ENCODE measurements at places on chromosomes 12 and 14.

DNA sequence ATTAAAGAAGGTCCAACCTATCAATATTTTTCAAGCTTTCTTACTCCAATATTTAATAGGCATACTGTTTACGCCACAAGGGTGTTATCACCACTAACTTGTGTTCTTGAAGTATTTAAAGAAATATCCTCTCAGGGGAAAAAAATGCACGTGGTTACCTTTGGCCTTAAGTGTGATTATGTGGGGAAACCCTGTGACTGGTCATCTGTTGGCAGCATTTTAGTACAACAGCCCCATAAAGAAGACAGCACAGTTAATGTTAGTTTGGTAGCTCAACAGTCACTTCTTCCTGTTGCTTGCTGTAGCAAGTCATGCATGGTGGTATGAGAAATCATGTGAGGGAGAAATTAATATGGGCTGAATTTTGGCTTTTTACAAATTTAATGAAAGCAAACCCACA, 1021.5 kb upstream of the TMEM132C start:
- no peak for DNase-seq

DNA sequence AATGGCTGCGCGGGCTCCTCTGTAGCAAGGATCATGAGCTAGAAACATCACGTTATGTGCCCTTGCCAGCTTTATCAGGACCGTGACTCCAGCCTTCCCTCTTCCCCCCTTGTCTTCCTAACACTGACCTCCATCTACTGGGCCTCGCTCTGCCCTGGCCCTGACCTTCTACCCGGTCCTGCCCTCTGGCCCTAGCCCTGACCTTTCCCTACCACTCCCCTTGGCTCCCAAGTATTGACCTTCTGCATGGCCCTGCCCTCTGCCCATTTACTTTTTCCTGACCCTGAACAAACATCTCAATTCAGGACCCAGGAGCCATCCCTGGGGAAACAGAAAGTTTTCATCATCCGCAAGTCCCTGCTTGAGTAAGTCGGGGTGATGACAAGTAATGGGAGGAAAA, 2.0 kb downstream of the SOAT2 start:
- DNase-seq = no peak

- DNase-seq = peak; percentile 41
Measured at GRCh38 chr12:108689314-108690190, 41.8 kb downstream of the CORO1C start.

DNA sequence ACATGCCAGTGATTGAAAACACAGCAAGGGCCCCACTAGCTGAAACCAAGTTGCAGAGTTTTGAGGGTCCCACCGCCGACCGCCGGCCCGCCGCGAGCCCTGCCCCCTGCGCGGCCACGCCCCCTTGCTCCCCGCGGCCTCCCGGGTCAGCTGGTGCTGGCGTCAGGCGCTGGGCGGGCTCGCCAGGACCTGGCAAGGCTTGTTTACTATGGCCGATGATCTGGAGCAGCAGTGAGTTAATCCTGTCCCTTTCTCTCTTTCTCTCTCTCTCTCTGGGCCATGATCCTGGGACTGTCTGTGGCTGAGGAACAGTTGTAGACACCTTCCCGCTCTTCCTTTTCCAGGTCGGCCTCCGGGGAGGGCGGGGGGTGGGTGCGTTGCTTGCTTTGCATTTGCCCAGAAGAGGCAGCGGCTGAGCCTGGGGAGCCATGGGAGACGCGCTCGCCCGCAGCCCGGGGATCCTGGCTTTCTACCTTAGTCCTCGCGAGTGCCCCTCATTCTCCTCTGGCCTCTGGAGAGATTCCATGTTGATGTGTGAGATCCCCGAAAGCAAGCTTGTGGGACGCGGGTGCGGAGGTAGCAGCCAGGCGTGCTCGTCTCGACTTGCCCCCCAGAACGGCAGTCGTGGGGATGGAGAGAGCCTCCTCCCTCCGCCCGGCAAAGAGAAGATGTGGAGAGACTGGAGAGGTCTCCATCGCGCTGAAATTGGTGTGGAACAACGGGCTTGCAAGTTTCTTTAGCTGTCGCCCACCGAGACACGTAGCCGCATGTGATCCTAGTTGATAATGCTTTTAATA, at the start of gene ABHD4:
Gene ABHD4 (plus strand): TSS at position 202 of the 797 bp plus-strand sequence. CDS start 7 bp downstream, at position 209.
- DNase-seq = peak; percentile 62

GRCh38 chr12:47111392-47111778, 31.6 kb upstream of the AMIGO2 start:
- DNase-seq = peak; percentile 12
